ENCODE measurements at places on chromosomes 1 and 21.

- H3K27ac ChIP-seq: no peak overlapping the region
- no peaks in the 10 kb centered on the region for H3K36me3 ChIP-seq
- no peak for DNase-seq
- no peaks in the 10 kb centered on the region for H3K4me1 ChIP-seq
Measured at GRCh38 chr1:96011606-96012005, 710.0 kb upstream of the PTBP2 start.

DNA sequence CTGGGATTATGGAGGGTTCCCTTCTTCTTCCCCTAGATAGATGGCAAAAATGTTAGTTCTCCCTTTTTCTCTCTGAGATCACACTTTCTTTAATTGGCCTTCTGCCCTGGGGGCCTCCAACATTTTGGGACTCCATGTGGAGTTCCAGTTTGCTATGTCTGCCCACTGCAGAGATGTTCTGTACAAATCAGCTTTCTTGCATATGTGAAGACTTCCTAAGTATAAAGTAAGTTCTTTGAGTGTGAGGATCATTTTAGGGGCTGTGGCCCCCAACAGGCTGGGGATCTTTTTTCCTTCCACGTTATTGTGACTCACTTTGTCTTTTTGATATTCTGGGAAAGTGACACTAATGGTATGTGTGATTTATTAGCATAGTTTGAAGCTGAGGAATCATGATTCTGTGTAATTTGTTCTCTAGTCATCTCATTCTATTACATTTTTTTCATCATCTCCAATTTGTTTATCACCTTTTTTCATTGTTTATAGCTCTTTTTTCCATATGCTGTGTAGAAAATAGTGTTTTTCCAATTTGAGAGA, 48.2 kb downstream of the HHAT start:
- H3K27ac ChIP-seq: no peak overlapping the region
- H3K4me1 ChIP-seq: peaks cover 8% of the 10 kb centered on the region
- H3K4me3 ChIP-seq: no peak overlapping the region
- DNase-seq: no peak

DNA sequence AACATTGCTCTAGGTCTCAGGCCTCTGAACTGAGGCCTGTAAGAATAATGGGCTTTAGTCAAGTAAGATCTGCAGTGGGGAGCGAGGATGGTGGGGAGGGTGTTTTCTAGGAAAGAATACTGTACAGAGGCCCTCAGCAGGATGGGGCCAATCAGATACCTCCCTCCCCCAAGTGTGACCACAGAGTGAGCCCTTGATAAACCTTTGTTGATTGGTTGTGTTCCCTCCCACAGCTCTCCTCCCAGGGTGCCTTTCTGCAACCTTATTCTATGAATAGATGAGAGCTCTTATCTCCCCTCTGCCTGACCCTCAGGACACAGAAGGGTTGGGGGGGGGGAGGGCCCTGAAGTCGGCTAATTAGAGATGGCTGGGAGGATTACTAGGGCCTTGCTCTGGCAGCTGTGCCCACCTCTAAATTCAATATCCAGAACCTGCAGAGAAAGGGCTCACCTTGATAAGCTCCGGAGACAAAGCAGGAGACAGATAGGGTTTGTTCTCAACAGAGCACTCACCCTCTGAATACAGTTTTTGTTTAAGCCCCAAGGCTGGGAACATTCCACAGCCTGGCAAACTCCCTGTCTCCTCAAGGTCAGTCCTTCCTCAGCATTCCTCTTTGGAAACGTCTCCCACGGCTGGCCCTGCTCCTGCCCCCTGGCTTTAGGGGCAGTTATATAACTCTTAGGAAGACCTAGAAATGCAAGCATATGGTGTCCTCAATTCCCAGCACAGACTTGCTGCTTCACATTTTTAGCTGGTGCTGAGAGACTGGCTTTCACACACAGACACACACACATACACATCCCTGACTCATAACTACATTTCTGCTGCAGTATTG, 42.9 kb downstream of the ATP1A1 start:
- peak overlapping the region; percentile 64 for H3K27ac ChIP-seq
- peaks cover 6% of the 10 kb centered on the region for H3K36me3 ChIP-seq
- peaks cover 43% of the 10 kb centered on the region for H3K4me1 ChIP-seq
- peak overlapping the region; percentile 46 for H3K4me3 ChIP-seq

DNA sequence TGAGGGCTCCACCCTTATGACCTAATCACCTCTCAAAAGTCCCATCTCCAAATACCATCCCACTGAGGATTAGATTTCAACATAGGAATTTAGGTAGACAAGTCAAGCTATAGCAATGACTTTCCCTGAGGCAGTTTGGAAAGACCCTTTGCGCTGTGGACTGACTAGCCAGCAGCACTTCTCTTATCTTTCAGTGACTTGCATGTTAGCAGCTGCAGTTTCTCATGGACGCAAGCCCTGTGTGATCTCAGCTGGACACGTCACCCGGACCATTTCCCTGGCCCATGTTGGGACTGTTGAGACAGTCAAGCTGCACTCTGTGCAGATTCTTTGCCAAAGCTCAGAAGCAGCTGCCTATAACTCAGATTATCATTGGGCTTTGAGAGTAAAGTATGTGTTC, 408.1 kb upstream of the USP24 start:
- H3K36me3 ChIP-seq: no peaks in the 10 kb centered on the region
- H3K27me3 ChIP-seq: peaks cover 3% of the 10 kb centered on the region
- no peak overlapping the region for H3K27ac ChIP-seq
- DNase-seq: no peak
- no peaks in the 10 kb centered on the region for H3K4me1 ChIP-seq

- H3K27ac ChIP-seq: no peak overlapping the region
- H3K4me1 ChIP-seq: peaks cover 7% of the 10 kb centered on the region
- H3K36me3 ChIP-seq: no peaks in the 10 kb centered on the region
- peaks cover 15% of the 10 kb centered on the region for H3K27me3 ChIP-seq
- H3K4me3 ChIP-seq: peak overlapping the region; percentile 57
Measured at GRCh38 chr1:223129229-223129901, 13.7 kb downstream of the TLR5 start.

DNA sequence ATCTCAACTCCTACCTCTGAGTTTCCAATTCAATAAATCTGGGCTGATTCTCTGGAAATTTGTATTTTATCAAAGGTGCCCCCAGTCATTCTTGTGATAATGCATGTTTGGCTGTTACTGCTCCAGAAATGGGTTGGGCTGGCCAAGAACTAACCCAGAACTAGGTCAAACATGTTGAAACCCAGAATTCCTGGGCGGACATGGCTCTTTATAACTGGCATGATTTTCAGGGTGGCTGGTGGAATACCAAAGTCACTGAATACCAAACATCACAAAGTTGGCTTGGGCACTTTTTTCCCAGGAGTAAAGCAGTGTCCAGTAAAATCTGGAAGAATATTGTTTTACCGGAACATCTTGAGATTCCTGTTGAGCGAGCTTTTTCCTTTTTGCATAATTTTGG, 89.4 kb upstream of the S1PR1 start:
- peaks cover 6% of the 10 kb centered on the region for H3K4me1 ChIP-seq
- no peak overlapping the region for H3K4me3 ChIP-seq
- no peak overlapping the region for H3K27ac ChIP-seq
- H3K36me3 ChIP-seq: no peaks in the 10 kb centered on the region

GRCh38 chr1:173405281-173405680, 71.9 kb upstream of the PRDX6 start:
- H3K27me3 ChIP-seq: no peaks in the 10 kb centered on the region
- H3K4me1 ChIP-seq: peaks cover 29% of the 10 kb centered on the region
- no peak overlapping the region for H3K27ac ChIP-seq
- peaks cover 8% of the 10 kb centered on the region for H3K36me3 ChIP-seq
- no peak for DNase-seq
- no peak overlapping the region for H3K4me3 ChIP-seq

GRCh38 chr1:11072216-11072917, 12.5 kb upstream of the SRM start:
- H3K27me3 ChIP-seq: no peaks in the 10 kb centered on the region
- no peak overlapping the region for H3K4me3 ChIP-seq
- H3K36me3 ChIP-seq: peaks cover 32% of the 10 kb centered on the region

- H3K4me1 ChIP-seq: no peaks in the 10 kb centered on the region
- H3K36me3 ChIP-seq: no peaks in the 10 kb centered on the region
- H3K27me3 ChIP-seq: peaks cover 2% of the 10 kb centered on the region
- no peak overlapping the region for H3K4me3 ChIP-seq
- DNase-seq: no peak
Measured at GRCh38 chr21:14243874-14244273, 27.9 kb downstream of the RBM11 start.

DNA sequence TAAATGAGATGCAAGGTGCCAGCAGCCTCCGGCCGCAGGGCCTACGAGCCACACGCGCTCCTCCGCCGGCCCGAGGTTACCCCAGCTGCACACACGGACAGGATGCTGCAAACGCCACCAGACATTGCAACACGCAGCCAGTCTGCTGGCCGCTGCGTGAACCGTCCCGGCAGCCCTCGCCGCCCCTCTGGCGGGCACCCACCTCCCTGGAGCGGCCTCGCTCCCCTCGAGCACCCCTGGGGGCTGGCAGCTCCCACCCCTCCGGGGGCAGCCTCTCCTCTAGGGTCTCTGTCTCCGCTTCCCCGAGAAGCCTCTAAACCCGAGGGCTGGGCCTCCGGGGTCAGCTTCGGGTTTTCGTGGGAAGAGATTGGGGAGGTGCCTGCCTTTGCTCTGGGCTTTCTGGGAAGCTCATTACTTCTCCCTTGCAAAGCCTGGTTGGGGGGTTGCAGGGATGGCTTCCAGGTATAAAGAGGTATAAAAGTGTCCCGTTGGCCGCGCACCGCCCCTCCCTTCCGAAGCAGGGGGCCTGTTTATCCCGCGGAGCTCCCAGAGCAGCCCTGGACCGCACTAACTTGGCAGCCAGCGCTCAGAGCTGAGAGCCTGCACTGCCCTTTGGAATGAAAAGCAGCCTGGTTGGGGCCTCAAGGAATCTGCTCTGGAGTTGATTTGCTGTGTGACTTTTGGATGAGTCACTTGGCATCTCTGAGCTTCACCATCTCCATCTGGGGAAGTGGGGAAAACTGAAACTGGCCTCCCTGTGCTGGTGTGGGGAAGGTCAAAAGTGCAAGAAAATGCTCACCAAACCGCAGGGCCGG, 21.8 kb downstream of the DHRS3 start:
- DNase-seq: peak; percentile 48
- peaks cover 54% of the 10 kb centered on the region for H3K4me1 ChIP-seq
- no peaks in the 10 kb centered on the region for H3K27me3 ChIP-seq
- H3K4me3 ChIP-seq: peak overlapping the region; percentile 40

- peaks cover 4% of the 10 kb centered on the region for H3K4me1 ChIP-seq
- peaks cover 2% of the 10 kb centered on the region for H3K36me3 ChIP-seq
- no peak overlapping the region for H3K4me3 ChIP-seq
- DNase-seq: peak; percentile 71
Measured at GRCh38 chr21:41816583-41817165, 49.8 kb upstream of the RIPK4 start.

DNA sequence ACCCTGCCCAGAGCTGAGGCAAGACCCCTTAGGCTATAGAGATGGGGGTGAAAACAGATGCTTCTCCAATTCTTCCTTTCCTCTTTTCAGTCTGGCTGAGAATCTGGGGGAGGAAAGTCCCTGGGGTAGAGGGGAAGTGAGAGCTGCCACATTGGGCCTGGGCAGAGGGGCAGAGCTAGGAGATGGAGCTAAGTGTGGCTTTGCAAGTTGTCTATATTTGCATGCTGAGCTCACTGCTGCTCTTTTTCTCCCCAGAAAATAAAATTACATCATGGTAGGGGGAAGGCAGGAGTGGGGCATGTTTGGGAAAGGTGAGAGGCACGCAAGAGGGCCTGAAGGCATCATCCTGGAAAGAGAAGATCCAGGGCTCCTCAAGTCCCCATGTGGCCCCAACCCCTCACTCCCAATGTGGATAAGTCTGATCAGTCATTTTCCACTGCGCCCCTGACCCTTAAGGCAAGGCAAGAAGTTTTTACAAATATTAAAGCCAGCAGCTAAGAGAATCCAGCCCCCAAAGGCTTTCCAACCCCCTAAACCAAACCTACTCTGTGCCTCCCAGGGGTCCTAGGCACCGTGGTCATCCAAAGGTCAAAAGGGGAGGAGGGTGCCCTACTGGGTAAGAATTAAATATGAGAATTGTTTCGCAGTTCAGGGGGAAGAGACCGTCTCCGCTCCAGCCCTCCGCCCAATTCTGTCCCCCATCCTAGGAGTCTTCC, 500 bp upstream of the PEA15 start:
- peak overlapping the region; percentile 91 for H3K4me3 ChIP-seq
- peaks cover 1% of the 10 kb centered on the region for H3K36me3 ChIP-seq
- H3K27me3 ChIP-seq: no peaks in the 10 kb centered on the region
- H3K27ac ChIP-seq: peak overlapping the region; percentile 65

- no peak for DNase-seq
- no peaks in the 10 kb centered on the region for H3K4me1 ChIP-seq
- peaks cover 26% of the 10 kb centered on the region for H3K27me3 ChIP-seq
- no peak overlapping the region for H3K27ac ChIP-seq
- no peaks in the 10 kb centered on the region for H3K36me3 ChIP-seq
- H3K4me3 ChIP-seq: no peak overlapping the region
Measured at GRCh38 chr1:44154049-44154448, 12.6 kb upstream of the KLF18 start.

GRCh38 chr1:185244015-185244747, 72.9 kb downstream of the IVNS1ABP start:
- peaks cover 1% of the 10 kb centered on the region for H3K36me3 ChIP-seq
- no peaks in the 10 kb centered on the region for H3K27me3 ChIP-seq
- H3K27ac ChIP-seq: no peak overlapping the region
- no peak overlapping the region for H3K4me3 ChIP-seq
- DNase-seq: no peak

DNA sequence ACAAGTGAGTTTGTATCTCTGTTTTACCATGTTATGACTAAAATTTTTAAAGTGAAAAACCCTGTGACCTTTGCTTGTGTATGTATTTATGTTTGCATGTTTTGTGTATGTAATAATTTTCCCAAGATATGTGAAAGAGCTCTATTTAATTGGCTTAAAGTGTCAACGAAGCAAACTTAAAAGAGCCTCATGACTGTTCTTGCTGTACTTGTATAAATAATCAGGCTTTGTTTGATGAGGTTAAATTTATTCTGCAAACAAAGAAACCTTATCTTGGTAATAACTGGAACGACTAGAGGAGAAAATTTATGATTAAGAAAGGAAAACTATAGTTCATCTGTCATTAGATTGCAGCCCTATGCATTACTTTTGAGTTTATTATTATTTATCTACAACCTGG, 6.6 kb downstream of the GBP7 start:
- H3K36me3 ChIP-seq: peaks cover 10% of the 10 kb centered on the region
- H3K27me3 ChIP-seq: no peaks in the 10 kb centered on the region
- H3K4me3 ChIP-seq: no peak overlapping the region
- DNase-seq: no peak
- H3K27ac ChIP-seq: no peak overlapping the region
- H3K4me1 ChIP-seq: peaks cover 3% of the 10 kb centered on the region

GRCh38 chr1:27979151-27979858, 19.5 kb downstream of the XKR8 start:
- no peaks in the 10 kb centered on the region for H3K4me1 ChIP-seq
- peaks cover 6% of the 10 kb centered on the region for H3K36me3 ChIP-seq
- no peaks in the 10 kb centered on the region for H3K27me3 ChIP-seq
- no peak overlapping the region for H3K27ac ChIP-seq

GRCh38 chr1:87106144-87106543, 191.7 kb downstream of the HS2ST1 start:
- no peaks in the 10 kb centered on the region for H3K4me1 ChIP-seq
- peaks cover 7% of the 10 kb centered on the region for H3K36me3 ChIP-seq
- H3K4me3 ChIP-seq: no peak overlapping the region
- H3K27me3 ChIP-seq: no peaks in the 10 kb centered on the region
